NCI-H1417 (cell line): ENCODE measurements at places on chromosomes 6 and 20.

DNA sequence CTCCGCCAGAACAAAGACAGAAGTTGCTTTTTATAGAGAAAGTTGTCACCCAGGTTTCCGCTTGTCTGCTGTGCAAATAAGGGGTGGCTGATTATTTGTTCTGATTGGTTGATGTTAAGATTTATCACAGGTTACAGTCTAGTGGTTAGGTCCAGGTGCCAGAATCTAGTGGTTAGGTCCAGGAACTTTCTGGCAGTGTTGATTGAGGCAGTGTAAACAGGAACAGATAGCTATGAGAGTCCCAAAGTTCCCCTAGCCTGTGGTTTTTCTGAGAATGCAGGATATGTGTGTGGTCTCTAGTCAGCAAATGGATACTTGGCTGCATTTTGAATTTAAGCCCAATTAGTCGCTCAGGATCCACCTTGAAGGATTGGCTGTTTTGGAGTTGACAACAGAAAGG is 148.0 kb downstream of the TMEM200A start:
- DNase-seq: no peak

- DNase-seq: no peak
Observed at GRCh38 chr6:87690441-87690840, 11.6 kb downstream of the AKIRIN2 start.

- DNase-seq: no peak
Observed at GRCh38 chr20:14783766-14784165, 446.4 kb upstream of the FLRT3 start.

GRCh38 chr6:140774080-140774505 is 1358.6 kb upstream of the GJE1 start:
- peak; percentile 62 for DNase-seq

DNA sequence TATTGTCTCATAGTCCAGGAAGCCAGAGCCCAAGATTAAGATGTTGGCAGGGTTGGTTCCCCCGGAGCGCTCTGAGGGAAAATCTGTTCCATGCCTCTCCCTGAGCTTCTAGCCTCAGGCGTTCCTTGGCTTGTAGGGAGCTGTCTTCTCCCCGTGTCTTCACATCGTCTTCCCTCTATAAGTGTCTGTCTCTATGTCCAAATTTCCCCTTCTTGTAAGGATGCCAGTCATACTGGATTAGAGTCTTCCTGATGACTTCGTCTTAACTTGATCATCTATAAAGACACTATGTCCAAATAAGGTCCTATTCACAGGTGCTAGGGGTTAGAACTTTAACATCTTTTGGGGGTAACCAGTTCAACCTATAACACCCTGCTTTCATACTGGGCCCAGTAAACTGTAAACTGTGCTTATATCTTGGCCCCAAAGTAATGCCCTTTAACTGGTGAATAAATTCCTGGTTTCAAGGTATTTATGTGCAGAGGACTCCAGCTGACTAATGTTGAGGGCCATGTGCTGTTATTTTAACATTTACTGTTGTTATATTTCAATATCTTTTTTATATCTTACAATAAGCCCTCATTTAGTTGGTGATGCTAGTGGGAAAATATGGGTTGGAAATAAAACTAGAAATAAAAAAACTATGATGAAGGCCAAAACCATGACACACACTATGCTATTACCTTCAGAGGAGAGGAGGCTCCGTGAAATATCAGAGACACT is 101.7 kb upstream of the IYD start:
- no peak for DNase-seq

- DNase-seq: peak; percentile 83
Observed at GRCh38 chr20:47357296-47358038, 968 bp upstream of the ZMYND8 start.

GRCh38 chr20:16316513-16316912 is 256.7 kb downstream of the KIF16B start:
- DNase-seq: no peak

DNA sequence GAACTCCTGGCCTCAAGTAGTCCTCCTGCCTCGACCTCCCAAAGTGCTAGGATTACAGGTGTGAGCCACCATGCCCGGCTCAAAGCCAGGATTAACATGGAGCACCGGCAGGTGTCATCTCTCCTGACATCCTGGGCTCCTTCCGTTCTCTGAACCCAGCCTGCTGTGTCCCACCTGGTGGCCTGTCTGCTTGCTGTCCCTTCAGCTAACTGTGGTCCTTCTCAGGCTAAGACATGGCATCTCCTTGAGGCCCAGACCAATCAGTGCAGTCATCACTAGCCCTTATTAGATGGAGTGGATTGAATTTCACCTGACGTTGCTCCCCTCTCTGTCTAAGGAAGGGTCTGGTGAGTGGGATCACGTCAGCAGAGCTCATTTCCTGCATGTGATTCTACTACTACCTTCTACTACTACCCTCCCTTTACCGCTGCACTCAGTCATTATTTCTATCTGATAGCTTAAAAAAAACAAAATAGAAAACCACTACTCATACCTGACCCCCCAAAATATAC is 28.0 kb upstream of the SYNJ2 start:
- no peak for DNase-seq

DNA sequence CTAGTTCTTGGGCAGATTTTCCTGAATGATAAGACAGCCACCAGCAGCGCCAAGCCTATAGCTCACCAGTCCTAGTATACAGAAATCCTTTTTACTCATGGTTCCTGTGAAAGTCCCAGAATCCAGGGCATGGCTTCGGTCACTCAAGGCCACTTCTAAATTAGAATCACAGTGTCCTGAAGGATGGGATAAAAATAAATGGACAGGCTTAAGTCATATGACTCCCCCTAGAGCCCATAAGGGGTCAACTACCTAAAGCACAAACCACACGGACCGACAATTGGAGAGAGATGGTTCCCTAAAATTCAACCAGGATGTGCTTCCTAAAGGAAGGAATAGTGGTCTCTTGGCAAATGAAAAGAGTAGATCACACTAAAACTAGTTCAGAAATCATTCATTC is 404.1 kb upstream of the PLCB4 start:
- no peak for DNase-seq

GRCh38 chr6:149634315-149634714 is 14.2 kb downstream of the KATNA1 start:
- DNase-seq: no peak

DNA sequence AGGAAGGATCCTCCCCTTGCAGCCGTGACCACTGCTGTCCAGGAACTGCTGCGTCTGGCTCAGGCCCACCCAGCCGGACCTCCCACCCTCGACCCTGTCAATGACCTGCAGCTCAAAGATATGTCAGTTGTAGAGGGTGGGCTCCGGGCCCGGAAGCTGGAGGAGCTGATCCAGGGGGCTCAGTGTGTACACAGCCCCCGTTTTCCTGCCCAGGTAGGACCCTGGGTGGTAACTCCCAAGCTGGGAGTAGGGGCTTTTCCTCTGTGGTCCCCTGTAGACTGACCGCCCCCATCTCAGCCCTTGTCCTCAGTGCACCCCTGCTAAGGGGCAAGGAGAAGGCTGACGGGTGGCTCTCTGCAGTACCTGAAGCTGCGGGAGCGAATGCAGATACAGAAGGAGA is 3.6 kb downstream of the DXO start:
- no peak for DNase-seq
